Activated T-cell treated with anti-CD3 and anti-CD28 coated beads for 1 hour (primary cell): ENCODE measurements at places on chromosomes 4 and X.

DNA sequence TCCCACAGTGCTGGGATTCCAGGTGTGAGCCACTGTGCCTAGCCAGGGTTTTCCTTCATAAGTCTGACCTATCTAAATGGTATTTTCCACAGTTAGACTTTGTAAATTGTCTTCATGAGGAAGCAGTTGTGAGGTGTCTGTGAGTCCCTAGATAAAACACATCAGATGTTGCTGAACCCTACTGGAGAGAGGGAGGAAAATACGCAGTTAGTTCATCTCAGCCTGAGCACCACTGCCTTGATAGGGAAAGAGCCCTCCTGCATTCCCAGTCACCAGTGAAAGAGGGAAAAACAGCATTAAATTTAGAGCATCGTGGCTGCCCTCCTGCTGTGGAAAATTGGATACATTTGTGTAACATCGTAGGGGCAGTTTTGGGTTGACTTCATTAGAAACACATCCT, 31.7 kb upstream of the CLDN34 start:
- DNase-seq: no peak

- DNase-seq: no peak
Observed at GRCh38 chr4:122978109-122978508, 55.7 kb upstream of the NUDT6 start.

- no peak for DNase-seq
Observed at GRCh38 chr4:124030147-124030546, 633.6 kb downstream of the SPRY1 start.

GRCh38 chrX:21374994-21375707, 933 bp downstream of the CNKSR2 start:
- DNase-seq: no peak
